ENCODE measurements at places on chromosomes 5 and 9. TPM values are rescaled to one million over a fixed set of nuclear protein-coding genes. Genes with fewer than 3 reads are reported as not detected.

DNA sequence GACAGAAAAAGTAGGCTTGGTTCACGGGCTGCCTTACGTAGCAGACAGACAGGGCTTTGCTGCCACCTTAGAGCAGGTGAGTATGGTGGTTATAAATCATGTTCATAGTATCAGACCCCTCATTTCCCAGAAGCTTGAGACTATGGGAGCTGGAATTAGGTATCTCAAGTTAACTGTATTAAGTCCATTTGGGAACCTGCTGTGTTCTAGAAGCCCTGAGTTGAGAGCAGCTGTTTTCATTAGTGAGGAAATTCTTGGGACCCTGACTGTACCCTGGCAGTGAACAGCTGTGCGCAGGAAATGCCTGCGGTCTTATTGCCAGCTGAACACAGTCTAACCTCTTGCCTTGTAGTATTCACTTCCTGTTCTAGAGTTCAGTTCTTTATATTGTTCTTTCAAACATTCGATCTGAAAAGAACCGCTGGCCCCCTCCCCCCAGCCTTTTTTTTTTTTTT is 29.8 kb downstream of the UGCG start:
- peak; percentile 68 for DNase-seq

GRCh38 chr5:76790632-76791290 is 28.1 kb upstream of the F2RL1 start:
- DNase-seq, result peak; percentile 100

DNA sequence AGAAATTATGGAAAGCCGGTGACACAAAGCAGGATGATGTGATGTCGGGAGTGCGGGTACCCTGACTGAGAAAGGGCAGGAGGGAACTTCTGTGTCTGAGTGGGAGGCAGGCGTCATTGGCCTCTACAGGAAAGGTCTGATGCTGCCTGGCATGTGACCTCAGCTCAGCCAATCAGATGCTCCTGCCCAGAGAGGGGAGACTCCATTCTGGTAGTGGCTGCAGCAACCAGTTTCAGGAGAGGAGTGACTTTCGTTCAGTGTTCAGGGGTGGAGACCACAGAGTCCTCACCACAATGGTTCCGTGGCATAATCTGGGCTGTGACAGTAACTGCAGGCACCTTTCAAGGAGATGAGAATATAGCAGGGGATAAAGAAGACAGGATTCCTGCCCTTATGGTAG is 6.7 kb upstream of the SFXN1 start:
- no peak for DNase-seq

- DNase-seq, result no peak
These were observed 11.1 kb downstream of the SPRY4 start for GRCh38 chr5:142313682-142314081.

DNA sequence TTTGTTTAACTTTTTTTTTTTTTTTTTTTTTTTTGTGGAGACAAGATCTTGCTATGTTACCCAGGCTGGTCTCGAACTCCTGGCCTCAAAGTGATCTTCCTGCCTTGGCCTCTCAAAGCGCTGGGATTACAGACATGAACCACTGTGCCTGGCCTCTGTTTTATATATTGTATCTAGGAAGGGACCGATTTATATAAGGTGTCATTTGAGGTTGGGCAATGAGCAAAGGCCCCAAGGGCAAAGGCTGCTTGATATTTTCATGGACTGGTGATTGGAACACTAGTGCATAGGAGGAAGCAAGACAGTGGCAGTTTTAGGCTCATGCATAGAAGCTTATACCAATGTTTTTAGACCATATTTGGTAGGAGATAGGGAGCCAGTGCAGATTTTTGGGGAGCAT is 3.2 kb downstream of the SLC26A2 start:
- DNase-seq, result no peak

The INSL6 gene
- not detected for total RNA-seq

The LCNL1 gene
- total RNA-seq, result 3.3 TPM

GRCh38 chr5:141914199-141914743 is 9.4 kb upstream of the DELE1 start:
- peak; percentile 6 for DNase-seq

The FAT2 gene
- total RNA-seq, result under 0.01 TPM

DNA sequence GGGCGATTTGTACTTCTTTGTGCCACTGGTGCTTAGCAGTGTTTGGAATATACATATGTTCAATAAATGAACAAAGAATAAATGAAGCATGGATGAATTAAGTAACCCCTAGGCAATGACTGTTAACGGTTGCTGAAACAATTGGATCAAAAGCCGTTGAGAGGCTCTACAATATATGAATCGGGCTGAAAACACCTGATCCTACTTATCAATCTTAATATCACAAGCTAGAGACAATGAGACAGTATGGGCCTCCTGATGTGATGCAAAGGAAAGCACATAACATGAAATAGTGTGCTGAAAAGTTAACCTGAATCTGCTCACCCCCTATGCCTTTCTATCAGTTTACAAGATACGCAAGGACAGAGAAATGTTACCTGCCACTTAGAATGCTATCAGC is 410.3 kb upstream of the RGMB start:
- DNase-seq, result no peak

The SLC9A3 gene
- 0.51 TPM for total RNA-seq

The PDE6A gene
- under 0.01 TPM for total RNA-seq

GRCh38 chr5:7251132-7251531 is 144.8 kb upstream of the ADCY2 start:
- no peak for DNase-seq

DNA sequence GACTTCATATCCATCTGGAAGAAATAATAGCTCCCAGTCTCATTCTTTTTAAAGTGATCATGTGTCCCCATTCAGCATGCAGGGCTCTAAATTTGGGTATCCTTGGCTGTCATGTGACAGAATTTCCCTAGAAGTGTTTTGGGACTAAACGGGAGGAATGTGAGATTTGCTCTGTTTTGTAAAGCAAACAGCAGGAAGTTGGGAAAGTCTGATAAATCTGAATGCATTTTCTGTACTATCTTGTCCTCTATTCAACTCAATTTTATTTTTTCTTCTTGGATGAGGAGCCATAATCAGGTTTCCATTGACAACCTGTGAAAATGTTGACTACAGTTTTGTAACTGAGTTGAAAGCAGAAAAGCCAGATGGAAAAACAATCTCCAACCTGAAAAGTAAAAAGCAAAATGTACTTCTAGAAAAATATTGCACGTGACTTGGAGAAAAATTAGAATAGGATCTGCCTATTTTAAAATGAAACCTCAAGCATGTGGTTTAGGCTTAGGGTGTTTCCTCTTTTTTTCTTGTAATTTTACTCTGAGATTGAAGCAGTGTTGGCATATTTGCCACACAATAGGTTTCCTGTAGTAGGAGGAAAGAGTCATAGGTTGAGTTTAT is 76.2 kb upstream of the IL6ST start:
- DNase-seq, result no peak

DNA sequence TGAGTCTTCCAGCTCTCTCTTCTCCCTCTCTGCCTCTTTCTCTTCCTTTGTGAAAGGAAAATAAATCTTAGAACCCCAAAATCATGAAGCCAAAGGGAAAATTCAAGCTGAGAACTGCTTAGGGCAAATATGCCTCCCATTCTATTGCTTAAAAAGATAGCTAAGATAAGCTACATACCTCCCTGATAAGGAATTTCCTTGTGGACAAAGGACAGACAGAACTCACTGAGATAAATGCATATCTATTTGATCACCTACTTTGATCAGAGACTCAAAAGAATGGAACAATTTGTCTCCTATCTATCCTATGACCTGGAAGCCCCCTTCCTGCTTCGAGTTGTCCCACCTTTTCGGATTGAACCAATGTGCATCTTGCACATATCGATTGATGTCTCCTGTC is 220.6 kb upstream of the NMUR2 start:
- no peak for DNase-seq

The PCAT7 gene
- under 0.01 TPM for total RNA-seq

The MARCOL gene
- total RNA-seq, result not detected

All from fibroblast of lung (primary cell).